ENCODE measurements at places on chromosomes 1 and 21.
A peak's percentile ranks its signal among the peaks of the same experiment; 100 is the strongest.

- no peak for DNase-seq
Measured at GRCh38 chr1:38929476-38929875, 12.2 kb downstream of the RHBDL2 start.

DNA sequence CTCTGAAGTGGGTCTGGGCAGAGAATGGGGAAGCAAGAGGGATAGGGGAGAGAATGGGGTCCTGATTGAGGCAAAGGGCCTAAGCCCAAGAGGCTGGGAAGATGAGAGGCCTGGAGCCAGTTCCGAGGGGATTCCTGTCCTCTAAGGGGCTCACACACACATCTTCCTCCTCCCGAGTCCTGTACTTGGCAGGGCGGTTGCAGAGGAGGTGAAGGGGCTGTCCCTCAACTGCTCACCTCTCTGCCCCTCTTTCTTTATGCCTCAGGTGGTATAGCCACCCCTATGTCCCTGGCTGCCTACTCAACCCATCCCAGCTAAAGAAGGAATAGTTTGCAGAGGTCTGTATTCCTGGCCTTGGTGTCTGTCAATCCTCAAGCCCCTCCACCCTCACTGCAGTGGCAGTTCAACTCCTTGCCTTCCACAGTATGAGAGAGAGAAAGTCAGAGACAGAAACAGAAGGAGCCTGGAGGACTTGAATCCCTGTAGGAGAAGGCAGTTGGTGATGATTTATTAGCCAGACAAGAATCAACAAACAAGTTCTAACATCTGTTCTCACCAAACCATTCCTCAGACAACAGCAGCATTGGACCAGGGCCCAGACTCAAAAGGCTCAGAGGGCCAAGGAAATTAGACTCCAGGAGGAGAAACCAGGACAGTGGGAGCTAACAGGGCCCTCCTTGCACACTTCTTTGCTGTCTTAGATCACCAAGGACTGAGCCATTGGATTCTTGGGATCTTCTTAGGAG lies 10.7 kb downstream of the SH2D2A start:
- no peak for DNase-seq

- DNase-seq, result no peak
Measured at GRCh38 chr1:95002540-95003432, 70.0 kb downstream of the ALG14 start.

- no peak for DNase-seq
Measured at GRCh38 chr1:205073511-205073910, 10.7 kb downstream of the TMEM81 start.

- no peak for DNase-seq
Measured at GRCh38 chr1:162370721-162371120, 5.9 kb downstream of the SPATA46 start.

DNA sequence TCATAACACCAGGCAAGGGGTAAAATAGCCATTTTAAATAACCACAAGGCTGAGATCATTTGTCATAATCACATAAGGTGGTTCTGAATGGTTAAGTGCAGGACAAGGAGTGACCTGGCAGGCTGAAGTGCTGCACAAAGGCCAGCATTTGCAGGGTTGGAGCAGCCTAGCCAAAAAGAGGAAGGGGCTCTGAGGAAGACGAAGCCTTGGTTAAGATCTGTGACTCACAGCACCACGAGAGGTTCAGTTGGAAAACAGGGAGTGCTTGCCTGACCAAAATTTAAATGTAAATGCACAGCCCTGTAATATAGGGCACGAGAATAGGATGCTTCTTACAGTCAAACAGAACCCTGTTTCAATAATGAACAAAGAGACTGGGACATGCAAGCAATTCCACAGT lies 12.1 kb downstream of the ATP5PF start:
- peak; percentile 87 for DNase-seq

- DNase-seq, result no peak
Measured at GRCh38 chr1:208159555-208160258, 84.5 kb downstream of the PLXNA2 start.

- no peak for DNase-seq
Measured at GRCh38 chr1:201527879-201528278, 11.0 kb upstream of the NAV1 start.

- no peak for DNase-seq
Measured at GRCh38 chr1:101004670-101005069, 20.9 kb downstream of the DPH5 start.

DNA sequence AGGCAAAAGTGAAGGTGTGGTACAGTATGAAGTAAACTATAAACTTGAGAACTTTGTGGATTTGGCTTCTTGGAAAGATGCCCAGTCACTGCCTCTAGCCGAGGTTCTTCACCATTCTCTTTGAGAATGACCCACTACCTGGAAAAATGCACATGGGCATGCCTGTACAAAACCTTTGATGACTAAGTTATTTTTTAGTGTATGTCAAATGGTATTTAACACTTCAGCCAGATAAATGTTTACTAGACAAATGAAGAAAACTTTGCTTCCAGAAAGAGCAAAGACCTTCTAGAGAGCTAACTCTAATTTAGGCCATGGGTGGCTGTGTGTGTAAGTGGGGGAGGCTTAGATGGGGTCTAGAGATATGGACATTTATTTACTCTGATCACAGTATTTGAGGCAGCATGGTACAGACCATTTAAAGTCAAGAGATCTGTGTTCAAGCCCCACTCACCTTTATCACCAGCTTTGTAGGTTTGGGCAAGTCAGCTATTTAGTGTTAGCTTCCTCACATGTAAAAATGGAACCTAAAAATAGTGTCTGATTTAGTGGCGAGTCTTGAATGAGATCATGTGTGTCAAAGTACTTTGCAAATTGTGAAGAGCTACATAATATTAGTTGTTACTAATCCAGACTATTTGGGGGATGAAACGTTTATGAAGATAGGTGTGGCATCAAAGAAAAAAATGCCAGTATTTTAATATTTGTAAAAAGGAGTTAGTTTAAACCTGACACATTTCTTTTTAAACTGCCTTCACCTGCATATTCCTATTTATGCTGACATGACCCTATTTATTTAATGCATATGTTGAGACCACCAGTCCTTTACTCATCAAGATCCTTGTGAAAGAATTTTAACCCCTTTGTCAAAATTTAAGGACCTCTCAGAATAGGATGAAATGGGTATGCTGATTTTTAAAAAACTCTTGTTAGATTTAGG lies 20.2 kb downstream of the NFYC start:
- DNase-seq, result no peak

DNA sequence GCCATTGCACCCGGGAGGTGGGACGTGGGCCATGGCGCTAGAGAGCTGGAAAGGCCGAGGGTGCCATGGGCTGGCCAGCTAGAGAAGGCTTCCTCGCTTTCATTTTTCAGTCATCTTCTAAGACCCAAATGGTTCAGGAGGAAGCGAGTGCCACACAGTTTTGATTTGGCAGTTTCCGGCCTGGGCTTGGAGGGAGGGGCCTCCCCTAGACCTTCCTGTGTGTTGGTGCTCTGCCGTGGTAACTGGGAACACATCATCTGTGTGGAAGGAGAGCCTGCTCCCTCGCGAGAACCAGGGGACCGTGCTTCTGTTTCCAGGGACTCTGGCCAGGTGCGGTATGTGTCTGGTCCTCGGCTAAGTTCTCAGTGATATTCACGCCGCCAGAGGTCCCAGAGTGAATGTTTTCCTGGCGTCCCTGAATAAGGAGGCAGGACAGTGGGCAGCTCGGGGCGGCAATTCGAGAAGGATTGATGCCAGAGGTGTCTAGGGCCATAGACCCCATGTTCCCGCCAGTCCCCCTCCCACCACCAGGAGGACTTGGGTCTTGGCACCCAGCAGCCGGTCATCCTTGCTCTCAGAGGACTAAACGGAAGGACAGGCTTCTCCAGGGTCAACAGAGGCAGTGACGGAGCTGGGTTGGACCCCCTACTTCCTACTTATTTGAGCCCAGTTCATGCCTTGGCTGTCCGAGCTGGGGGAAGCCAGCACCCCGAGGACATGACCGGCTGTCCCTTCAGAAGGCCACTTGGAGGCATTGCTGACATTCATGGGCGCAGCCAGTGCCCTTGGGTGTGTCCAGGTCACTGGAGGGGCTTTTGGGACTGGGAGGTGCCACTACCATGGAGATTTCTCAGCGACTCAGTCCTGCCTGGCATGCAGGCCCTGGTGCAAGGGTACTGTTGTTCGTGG lies 2.7 kb upstream of the NPHP4 start:
- DNase-seq, result no peak

DNA sequence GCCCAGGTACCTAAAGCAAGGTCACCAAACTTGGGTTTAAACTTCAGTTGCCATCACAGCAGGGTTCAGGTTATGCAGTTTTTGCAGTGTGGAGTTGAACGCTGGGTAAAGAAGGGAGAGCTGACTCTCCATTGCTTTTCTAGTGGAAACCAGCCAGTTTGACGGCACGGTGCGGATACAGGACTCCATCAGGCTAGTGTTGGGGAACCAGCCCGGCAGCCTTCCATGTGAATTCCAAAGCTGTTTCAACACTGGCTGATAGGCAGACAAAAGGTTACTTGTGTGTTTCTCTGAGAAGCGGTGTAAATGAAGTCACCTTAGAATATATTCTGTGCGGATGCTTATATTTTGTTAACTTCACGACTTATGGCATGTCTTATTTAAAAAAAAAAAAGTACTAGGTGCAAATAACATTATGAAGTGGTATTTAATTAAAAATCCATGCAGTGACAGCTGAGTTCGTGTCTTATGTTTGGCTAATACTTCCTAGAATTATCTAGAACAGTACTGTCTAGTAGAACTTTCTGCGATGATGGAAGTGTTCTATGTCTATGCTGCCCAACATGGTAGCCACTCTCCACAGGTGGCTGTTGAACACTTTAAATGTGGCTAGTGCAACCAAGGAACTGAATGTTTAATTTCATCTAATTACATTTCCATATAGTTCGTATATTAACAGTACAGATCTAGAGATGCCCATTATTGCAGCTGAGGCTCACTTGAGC lies 29.9 kb upstream of the RCAN3 start:
- no peak for DNase-seq

DNA sequence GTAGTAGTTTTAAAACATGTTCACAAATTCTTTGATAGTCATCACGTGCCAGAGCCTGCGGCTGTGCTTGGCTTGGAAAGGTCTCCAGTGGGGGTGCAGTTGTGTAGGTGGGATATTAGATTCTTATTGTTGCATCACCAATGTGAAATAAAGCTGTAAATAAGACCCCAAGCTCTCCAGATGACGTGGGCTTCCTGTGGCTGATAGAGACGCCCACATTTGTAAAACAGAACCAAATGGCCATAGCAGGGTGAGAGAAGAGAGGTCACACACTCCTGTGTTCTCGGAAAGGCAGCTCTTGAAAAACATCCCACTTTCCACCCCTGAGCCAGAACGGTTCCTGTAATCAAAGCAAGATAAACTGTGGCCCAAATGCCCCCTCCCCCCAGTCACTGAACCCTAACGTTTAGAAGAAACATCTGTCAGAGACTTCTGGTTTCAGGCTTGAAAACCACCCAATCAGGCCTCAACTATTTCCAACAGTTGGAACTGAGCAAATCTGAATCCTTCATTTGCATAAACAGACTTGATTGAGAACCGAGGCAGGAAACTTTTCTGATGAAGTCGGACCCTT lies 6.6 kb upstream of the NTPCR start:
- DNase-seq, result no peak

GRCh38 chr1:205610901-205611466 lies 20.8 kb downstream of the ELK4 start:
- DNase-seq, result no peak

DNA sequence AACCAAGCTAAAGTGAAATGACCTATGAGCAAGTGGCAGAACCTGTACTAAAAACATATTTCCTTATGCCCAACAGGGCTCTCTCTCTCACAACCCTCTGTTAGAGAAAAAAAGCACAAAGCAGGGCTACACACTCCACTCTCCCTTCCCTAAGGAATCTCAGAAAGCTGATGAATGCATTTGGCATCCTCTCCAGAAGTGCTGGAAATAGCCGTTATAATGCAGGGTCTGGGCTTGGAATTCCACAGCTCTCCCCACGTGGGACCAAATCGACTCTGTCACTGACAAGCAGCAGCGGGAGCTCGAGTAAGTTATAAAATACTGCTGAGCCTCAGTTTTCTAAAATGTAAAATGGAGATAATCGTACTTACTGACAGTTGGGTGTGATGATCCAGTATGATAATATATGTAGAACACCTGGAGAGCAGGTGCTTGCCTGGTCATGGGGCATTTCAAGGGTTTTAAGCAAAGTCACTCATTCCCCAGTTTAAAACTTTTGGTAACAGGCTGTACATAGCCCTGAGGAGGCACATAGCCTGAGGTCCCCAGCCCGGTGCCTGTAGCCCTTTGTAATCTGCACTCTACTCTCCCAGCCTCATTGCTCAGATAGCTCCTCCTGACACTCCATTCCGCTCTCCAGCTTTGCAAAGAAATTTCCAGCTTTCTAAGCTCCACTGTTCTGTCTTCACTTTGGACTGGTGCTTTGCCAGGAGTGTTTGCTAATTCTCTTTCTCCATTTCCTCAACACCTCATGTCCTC lies 175.6 kb upstream of the DAB1 start:
- DNase-seq, result no peak

- DNase-seq, result peak; percentile 64
Measured at GRCh38 chr1:201408176-201408833, 9.2 kb upstream of the LAD1 start.

- no peak for DNase-seq
Measured at GRCh38 chr1:161954466-161954865, 69.2 kb downstream of the OLFML2B start.

- DNase-seq, result no peak
Measured at GRCh38 chr1:220156620-220157146, 62.8 kb downstream of the IARS2 start.

DNA sequence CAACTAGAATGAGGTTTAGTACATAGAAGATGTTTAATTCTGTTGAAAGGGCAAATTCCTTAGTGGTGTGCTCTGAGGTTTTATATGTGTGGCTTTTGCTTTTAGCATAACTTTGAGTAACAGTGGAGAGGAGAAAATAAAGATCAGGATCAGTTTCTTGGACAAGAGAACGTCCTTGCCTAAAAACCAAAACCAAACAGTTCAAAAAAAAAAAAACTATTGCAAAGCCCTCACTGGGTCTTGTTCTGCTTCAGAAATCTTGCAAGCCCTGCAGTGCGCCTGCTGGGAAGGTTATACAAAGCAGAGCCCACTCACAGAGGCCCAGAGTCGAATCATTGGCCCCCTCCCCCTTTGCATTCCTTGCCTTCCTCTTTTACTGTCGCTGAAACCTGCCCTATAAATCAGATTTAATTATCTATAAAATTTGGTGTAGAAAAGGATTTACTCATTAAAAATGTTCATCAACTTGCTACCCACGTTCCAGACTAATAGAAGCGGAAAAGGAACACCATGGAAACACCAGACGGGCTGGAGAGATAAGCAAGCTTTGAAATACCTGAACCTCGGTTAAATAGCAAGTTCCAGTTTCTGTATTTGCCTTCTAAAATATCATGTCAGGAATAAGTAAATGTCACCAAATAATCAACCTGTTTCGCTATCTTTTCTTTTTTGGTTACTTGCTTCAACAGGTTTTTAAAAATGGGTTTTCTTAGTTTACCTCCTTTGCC lies 201.6 kb upstream of the PTBP2 start:
- DNase-seq, result no peak

GRCh38 chr1:27650171-27650538 lies 15.2 kb upstream of the FGR start:
- DNase-seq, result no peak

DNA sequence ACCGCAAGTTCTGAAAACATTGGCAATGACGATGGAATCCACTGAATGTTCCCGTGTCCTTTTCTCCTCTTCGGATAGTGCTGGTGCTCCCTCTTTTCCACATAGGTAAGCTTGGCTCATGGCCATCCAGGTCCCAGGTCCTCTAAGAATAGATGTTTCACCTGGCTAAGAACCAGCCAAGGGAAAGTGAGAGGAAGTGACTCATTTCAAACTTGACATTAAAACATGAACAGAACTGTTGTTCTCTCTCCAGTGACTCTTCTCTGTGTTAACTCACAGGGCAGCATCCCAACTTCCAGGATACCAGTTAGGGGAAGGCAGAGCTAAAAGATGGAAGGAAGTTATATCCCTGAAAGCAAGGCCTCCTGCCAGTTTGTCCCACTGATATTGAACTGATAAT lies 493.8 kb upstream of the CHRM3 start:
- DNase-seq, result no peak

All from NB4 (cell line).